Breast epithelium (tissue), 4 donors: ENCODE measurements at places on chromosomes 13 and 19. TPM values are rescaled to one million over a fixed set of nuclear protein-coding genes. Genes with fewer than 3 reads are reported as not detected.

DNA sequence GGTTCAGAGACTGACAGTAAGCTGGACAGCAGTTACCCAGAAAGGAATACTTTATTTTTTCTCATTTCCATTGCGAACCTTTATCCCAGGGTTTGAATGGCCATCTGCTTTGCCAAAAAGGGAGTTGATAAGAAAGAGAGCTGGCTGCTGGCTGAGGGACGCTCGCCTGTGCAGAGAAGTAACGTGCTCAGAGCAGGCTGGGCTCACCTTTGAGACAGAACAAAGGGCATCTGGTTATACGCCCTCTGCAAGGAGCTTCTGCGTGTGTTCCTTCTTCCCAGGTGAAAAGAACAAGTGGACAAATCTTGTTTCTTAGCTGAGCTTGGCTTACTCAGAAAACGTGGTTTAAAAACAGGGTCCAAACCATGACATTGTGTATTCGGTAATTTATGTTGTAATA lies 47.4 kb downstream of the EFNB2 start:
- H3K27ac ChIP-seq = no peak overlapping the region
- no peaks in the 10 kb centered on the region for H3K27me3 ChIP-seq
- no peaks in the 10 kb centered on the region for H3K36me3 ChIP-seq
- H3K4me3 ChIP-seq = no peak overlapping the region

DNA sequence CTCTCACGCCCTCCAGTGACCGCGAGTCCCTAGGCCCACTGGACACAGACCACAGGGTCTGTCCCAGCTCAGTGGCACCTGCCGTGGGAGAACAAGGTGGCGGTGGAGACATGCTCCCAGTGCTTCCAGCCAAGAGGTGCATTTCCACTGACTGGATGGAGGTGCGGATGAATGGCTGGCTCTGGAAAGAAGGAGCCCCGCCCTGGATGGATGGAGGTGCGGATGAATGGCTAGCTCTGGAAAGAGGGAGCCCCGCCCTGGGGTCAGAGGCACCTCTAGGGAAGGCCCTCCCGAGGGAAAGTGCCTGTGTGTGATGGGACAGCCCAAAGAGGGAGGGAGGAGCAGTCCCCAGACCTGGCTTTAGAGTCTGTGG lies 32.0 kb downstream of the NAXD start:
- H3K4me1 ChIP-seq = no peaks in the 10 kb centered on the region
- no peaks in the 10 kb centered on the region for H3K36me3 ChIP-seq
- no peak overlapping the region for H3K27ac ChIP-seq
- DNase-seq = no peak
- no peaks in the 10 kb centered on the region for H3K27me3 ChIP-seq

DNA sequence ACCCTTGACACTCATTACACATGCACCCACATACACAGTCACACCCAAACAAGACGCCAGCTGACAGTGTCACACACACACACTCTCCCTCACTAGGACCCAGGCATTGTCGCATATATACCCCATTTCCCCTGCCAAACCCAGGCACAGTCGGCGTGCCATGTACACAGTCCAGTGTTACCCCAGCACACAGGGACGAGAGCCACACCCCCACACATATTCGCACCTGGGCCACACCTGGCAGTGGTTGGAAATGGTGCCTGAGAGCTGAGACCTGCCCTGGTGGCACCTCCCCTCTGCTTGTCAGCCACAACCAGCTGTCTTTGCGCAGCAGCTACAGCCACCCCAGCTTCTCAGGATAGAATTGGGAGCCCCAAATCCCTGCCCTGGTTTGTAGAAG lies 9.0 kb downstream of the NFIX start:
- H3K4me3 ChIP-seq = no peak overlapping the region
- H3K27ac ChIP-seq = peak overlapping the region; percentile 99
- H3K4me1 ChIP-seq = peaks cover 26% of the 10 kb centered on the region
- no peak for DNase-seq

DNA sequence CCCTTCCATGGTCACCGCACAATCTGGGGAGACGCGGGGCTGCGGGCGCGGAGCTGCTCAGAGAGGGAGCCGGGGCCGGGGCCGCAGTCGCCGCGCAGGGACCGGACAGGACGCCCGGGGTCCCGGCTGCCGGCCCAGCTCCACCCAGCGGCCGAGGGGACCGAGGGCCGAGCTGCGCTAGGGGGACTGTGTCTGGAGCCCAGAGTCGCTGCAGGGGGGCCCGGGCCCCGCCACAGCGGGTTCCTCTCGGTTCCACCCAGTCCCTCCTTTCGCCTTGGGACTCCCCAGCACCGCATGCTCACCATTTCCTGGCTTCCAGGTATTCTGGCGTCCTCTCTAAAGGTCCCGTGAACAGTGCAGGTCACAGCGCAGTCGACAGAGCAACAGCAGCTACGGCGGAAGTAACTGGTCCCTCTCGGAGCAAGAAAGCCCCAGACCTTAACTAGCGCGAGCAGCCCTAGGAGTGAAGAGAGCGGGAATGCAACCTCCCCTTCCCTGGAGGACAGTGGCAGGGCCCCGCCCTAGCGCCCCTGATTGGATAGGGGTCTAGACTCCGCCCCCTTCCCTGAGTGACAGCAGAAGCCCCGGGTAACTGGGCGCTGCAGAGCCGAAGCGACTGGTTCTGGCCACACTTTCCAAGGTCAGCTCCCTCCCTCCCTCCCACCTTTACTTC lies at the start of gene ZNF878:
Gene ZNF878, minus strand, starts transcription at position 465 of the 673 bp plus-strand sequence. Its CDS starts 160 bp downstream, at position 305.
- H3K4me1 ChIP-seq = no peaks in the 10 kb centered on the region
- peak within 1 kb of the TSS; percentile 65 for H3K27ac ChIP-seq
- H3K27me3 ChIP-seq = no peaks in the 10 kb centered on the region
- DNase-seq = peak; percentile 87

GRCh38 chr19:791007-791566 lies 6.2 kb upstream of the PTBP1 start:
- no peak overlapping the region for H3K4me3 ChIP-seq
- no peaks in the 10 kb centered on the region for H3K36me3 ChIP-seq
- H3K27ac ChIP-seq = no peak overlapping the region
- H3K27me3 ChIP-seq = no peaks in the 10 kb centered on the region

MIER2 gene
- total RNA-seq = 17.0 TPM

DNA sequence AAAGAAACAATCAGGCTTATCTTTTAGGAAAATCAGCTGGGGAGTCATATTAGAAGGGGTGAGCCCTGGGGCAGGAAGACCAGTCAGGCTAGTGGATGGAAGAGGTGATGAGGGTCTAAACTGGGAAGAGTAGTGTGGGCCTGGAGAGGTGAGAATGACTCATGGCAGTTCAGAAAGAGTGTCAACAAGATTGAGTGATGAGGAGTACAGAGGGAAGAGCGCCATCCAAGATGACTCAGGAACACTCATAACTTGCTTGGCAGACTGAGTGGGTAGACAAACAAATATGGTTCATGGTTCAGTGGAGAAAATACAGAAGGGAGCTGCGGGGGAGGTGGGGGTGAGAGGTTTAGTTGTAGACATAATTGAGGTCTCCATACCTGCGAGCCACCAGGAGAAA lies 17.3 kb upstream of the CLDN10 start:
- no peak overlapping the region for H3K4me3 ChIP-seq
- no peak overlapping the region for H3K27ac ChIP-seq
- H3K36me3 ChIP-seq = no peaks in the 10 kb centered on the region
- no peak for DNase-seq
- no peaks in the 10 kb centered on the region for H3K4me1 ChIP-seq
- peaks cover 4% of the 10 kb centered on the region for H3K27me3 ChIP-seq

DNA sequence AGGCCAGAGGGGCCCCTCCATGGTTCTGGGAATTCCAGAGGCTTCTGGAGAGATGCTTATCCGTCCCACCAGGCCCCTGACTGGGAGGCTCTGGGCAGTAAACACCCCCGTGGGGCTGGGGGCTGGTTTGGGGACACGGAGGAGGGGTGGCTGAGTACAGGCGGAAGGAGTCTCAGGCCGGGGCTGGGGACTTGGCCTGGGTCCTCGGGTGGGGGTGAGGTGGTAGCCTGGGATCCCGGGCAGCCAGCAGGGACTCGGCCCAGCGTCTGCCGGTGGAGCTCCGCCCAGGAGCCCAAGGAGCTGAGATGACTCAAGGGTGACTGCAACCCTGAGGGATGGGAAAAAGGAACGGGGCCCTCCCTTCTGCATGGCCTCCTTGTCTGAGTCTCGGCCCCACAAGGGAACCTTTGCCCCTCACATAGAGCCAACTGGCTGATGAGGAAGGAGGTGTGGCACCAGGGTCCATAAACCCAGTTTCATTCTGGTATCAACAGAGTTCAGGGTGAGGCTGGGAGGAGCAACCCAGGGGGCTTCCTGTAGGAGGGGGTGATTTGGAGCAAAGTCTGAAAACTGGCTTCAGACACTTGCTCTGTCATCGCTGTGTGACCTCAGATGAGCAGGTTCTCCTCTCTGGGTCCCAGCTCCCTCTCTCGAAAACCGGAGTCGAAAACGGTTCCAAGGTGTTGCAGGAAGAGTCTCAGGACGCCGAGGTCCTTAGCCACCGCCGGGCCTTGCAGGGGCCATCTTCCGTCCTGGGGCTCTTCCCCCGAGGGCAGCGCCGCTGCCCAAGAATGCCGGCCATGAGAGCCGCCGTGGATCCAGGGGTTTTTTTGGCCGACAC lies 809 bp downstream of the MISP start:
- no peaks in the 10 kb centered on the region for H3K4me1 ChIP-seq
- peak overlapping the region; percentile 21 for H3K4me3 ChIP-seq
- H3K27me3 ChIP-seq = no peaks in the 10 kb centered on the region
- DNase-seq = no peak
- no peaks in the 10 kb centered on the region for H3K36me3 ChIP-seq

DMAC2 gene
- total RNA-seq = 24.8 TPM

SYCN gene
- not detected for total RNA-seq

CYP2B6 gene
- total RNA-seq = not detected

ZNF888 gene
- total RNA-seq = 10.0 TPM

- no peak overlapping the region for H3K4me3 ChIP-seq
- H3K4me1 ChIP-seq = no peaks in the 10 kb centered on the region
- H3K27me3 ChIP-seq = no peaks in the 10 kb centered on the region
- DNase-seq = no peak
- H3K36me3 ChIP-seq = no peaks in the 10 kb centered on the region
Measured at GRCh38 chr13:28273919-28274318, 135.6 kb downstream of the PAN3 start.

GRCh38 chr13:112072534-112073244 lies 5.7 kb downstream of the SOX1 start:
- peak overlapping the region; percentile 47 for H3K4me3 ChIP-seq
- H3K27ac ChIP-seq = no peak overlapping the region
- H3K36me3 ChIP-seq = no peaks in the 10 kb centered on the region
- H3K27me3 ChIP-seq = peaks cover 5% of the 10 kb centered on the region
- no peak for DNase-seq
- H3K4me1 ChIP-seq = peaks cover 4% of the 10 kb centered on the region

EPSTI1 gene
- 6.6 TPM for total RNA-seq

OVOL3 gene
- total RNA-seq = not detected

GRCh38 chr19:4849019-4849418 lies 17.5 kb upstream of the TICAM1 start:
- no peaks in the 10 kb centered on the region for H3K4me1 ChIP-seq
- no peak for DNase-seq
- H3K36me3 ChIP-seq = no peaks in the 10 kb centered on the region
- no peak overlapping the region for H3K4me3 ChIP-seq

DNA sequence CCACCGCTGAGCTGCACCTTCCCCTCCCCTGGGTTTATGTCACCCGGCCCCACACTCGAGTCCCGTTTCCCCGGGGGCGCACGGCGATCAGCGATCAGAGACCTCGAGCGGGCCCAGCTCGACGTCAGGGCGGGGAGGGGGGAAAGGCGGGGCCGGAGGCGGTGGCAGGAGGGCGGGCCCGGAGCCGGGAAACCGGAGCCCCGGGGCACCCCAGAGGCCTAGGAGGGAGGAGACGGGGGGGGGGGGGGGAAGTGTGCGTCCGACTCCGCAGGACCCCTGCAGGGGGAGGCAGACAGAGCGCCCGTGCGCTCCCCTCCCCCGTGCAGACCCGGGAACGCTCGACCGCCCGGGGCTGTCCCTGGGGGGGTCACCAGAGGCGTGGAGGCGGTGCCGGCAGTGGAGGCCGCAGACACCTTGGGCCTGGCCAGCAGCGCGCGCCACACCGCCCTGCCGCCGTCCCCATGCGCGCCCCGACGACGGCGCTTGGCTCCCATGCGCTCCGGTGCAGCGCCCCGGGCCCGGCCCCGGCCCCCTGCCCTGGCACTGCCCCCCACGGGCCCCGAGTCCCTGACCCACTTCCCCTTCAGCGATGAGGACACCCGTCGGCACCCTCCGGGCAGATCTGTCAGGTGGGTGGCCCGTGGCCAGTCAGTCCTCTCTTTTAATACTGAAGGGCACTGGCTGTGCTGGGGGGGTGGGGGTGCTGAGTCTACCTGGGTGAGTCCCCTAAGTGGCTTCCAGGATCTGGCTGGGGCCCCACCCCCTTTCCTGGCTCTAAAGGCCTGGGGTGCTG lies 11.8 kb downstream of the PDE4A start:
- no peak for DNase-seq
- no peaks in the 10 kb centered on the region for H3K36me3 ChIP-seq
- peak overlapping the region; percentile 70 for H3K27ac ChIP-seq
- peak overlapping the region; percentile 61 for H3K4me3 ChIP-seq
- no peaks in the 10 kb centered on the region for H3K27me3 ChIP-seq

DNA sequence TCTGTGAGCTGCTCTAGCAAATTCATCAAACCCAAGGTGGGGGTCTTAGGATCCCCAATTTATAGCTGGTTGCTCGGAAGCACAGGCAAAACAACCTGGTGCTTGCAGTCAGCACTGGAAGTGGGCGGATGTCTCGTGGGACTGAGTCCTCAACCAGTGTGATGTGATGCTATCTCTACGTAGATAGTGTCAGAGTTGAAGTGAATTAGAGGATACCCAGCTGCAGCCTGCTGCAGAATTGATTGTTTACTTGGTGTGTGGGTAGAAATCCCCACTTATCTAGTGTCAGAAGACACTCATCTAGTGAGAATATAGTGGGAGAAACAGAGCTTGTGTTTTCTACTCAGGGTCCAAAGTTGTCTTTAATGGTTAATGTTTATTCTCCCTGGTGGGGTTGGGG lies 63.3 kb downstream of the CBY2 start:
- no peak for DNase-seq
- no peak overlapping the region for H3K4me3 ChIP-seq
- no peaks in the 10 kb centered on the region for H3K4me1 ChIP-seq
- H3K27me3 ChIP-seq = no peaks in the 10 kb centered on the region
- H3K27ac ChIP-seq = no peak overlapping the region

GRCh38 chr13:110306960-110307766 lies at the start of the genes COL4A1 and COL4A2:
COL4A1 (minus strand) TSS chr13:110307157; CDS start chr13:110307027, 130 bp downstream.
COL4A2 (plus strand) TSS chr13:110307284; CDS start chr13:110307904, 620 bp downstream.
- H3K27ac ChIP-seq = peak within 1 kb of the TSS; percentile 87
- no peaks in the 10 kb centered on the region for H3K36me3 ChIP-seq
- DNase-seq = peak; percentile 65
- H3K4me1 ChIP-seq = no peaks in the 10 kb centered on the region
- peak within 1 kb of the TSS; percentile 78 for H3K4me3 ChIP-seq
- peaks cover 14% of the 10 kb centered on the region for H3K27me3 ChIP-seq
